Calu3 (cell line): ENCODE measurements at places on chromosomes 11 and 22.
A peak's percentile ranks its signal among the peaks of the same experiment; 100 is the strongest.

DNA sequence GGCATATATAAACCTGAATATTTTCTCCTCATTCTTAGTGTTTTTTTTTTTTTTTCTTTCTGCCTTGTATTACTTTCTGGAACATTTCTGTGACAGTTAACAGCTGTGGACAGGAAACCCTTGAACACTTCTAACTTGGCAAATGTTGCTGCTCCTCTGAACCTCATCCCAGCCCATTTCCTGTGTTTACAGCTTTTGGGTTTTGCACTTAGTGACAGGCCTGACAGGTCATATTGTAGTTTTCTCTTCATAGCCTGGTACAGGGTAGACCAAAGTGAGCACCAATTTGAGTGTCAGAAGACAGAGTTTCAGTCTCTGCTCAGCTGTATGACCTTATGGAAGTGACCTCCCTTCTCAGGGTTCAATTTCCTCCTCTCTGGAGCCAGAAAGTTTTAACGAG, 91.6 kb downstream of the STIM1 start:
- no peak overlapping the region for H3K4me3 ChIP-seq
- no peak for DNase-seq
- no peak overlapping the region for H3K27ac ChIP-seq
- no peaks in the 10 kb centered on the region for H3K4me1 ChIP-seq
- H3K27me3 ChIP-seq = no peaks in the 10 kb centered on the region
- no peaks in the 10 kb centered on the region for H3K36me3 ChIP-seq

- H3K36me3 ChIP-seq = peaks cover 26% of the 10 kb centered on the region
- no peak for DNase-seq
- no peak overlapping the region for H3K4me3 ChIP-seq
- no peak overlapping the region for H3K27ac ChIP-seq
These were observed 2.9 kb upstream of the SERPINH1 start for GRCh38 chr11:75558939-75559843.

GRCh38 chr22:27499121-27499520, 302.4 kb downstream of the MN1 start:
- peaks cover 9% of the 10 kb centered on the region for H3K27me3 ChIP-seq
- no peak overlapping the region for H3K4me3 ChIP-seq
- H3K36me3 ChIP-seq = no peaks in the 10 kb centered on the region
- DNase-seq = no peak
- no peak overlapping the region for H3K27ac ChIP-seq

- H3K4me1 ChIP-seq = no peaks in the 10 kb centered on the region
- H3K27ac ChIP-seq = no peak overlapping the region
- peaks cover 35% of the 10 kb centered on the region for H3K27me3 ChIP-seq
- DNase-seq = no peak
- H3K4me3 ChIP-seq = no peak overlapping the region
These were observed 90.0 kb upstream of the PRR5 start for GRCh38 chr22:44611880-44612496.

DNA sequence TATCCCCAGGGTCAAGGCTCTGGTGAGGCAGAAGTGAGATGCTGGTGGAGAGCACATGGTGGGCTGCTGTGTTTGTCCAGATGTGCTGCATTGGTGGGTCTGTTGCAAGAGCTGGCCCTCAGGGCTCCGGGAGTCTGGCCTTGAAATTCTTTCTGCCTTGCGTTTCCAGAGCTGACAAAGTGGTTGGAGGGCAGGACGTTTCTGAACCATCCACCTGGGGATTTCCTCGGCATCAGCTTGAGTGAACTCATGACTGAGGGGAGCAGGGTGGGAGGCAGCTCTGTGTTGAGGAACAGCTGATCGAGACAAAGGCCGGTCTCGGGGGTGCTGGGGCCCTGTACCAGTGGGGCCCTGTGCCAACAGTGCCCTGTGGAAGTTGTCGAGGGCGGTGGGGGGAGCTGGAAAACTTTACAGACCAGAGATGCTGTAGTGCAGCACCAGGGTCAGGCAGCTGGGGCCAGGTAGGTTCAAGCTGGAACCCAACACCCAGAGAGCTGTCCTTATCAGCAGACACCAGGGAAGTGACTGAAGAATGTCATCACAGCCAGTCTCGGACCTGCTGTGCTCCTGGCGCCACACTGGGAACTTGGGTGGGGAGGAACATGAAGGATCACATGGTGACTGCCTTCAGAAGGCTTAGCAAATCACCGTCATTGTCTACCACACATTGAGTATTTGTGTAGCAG, 4.9 kb downstream of the TSKU start:
- DNase-seq = peak; percentile 40
- H3K4me1 ChIP-seq = peaks cover 62% of the 10 kb centered on the region
- peak overlapping the region; percentile 56 for H3K4me3 ChIP-seq
- H3K27ac ChIP-seq = peak overlapping the region; percentile 84

DNA sequence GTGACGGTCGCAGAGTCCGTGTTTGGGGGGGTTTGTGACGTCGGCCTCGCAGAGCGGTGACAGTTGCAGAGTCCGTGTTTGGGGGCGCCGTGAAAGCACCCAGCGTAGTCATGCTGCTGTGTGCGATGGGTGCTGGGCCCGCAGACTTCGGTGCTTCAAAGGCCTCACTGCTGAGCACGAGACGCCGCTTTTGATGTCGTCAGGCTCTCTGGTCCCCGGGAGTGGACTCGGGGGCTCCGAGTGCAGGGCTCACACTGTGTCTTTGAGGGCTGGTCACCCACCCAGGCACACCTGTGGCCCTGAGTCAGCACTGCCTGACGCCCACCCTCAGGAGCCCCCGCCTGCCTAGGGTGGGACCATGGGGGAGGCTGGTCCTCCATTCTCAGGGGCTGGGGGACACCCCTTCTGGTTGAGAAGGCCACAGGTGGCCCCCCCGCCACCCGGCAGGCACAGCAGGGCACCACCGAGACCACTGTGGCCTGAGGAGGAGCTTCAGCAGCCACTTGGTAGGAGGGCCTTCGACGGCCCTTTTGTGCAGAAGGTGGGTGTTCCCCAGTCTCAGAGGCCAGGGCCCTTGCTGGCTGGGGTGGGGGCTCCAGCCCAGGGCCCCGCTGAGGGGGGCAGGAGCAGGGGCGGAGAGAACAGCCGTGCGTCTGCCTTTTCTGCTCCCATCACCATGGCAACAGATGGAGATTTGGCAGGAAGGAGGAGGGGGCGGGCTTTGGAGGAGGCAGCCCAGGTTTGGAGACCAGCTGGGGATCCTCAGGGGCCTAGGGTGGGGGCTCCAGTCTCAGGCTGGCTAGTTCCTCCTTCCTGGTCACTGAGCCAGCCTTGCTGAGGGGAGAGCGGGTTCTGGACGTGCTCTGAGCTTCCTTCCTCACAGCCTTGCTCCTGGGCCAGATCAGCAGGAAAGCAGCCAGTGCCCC, 20.9 kb downstream of the BRSK2 start:
- H3K27me3 ChIP-seq = peaks cover 46% of the 10 kb centered on the region
- no peaks in the 10 kb centered on the region for H3K4me1 ChIP-seq
- DNase-seq = no peak
- no peaks in the 10 kb centered on the region for H3K36me3 ChIP-seq
- no peak overlapping the region for H3K27ac ChIP-seq

GRCh38 chr11:35761899-35762298, 99.3 kb downstream of the TRIM44 start:
- H3K36me3 ChIP-seq = no peaks in the 10 kb centered on the region
- no peak for DNase-seq
- H3K4me3 ChIP-seq = no peak overlapping the region
- H3K4me1 ChIP-seq = peaks cover 33% of the 10 kb centered on the region
- H3K27ac ChIP-seq = no peak overlapping the region

DNA sequence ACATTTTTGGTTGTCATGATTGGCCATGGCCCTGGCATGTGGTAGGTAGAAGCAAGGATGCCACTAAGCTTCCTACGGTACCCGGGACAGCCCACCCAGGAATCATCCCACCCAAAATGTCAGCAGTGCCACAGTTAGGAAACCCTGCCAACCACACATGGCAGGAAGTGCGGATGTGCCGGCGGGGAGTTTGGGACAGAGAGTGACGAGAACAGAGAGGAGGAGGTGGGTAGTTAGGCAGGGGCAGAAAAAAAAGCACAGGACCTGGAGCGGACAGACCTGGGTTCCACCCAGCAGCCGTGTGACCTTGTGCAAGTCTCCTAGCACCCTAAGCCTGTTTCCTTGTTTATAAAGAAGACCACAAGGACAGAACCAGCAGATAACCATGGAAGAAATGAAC, 3.3 kb downstream of the SPI1 start:
- DNase-seq = no peak
- H3K4me1 ChIP-seq = no peaks in the 10 kb centered on the region
- peaks cover 2% of the 10 kb centered on the region for H3K27me3 ChIP-seq
- H3K27ac ChIP-seq = no peak overlapping the region
- no peaks in the 10 kb centered on the region for H3K36me3 ChIP-seq

DNA sequence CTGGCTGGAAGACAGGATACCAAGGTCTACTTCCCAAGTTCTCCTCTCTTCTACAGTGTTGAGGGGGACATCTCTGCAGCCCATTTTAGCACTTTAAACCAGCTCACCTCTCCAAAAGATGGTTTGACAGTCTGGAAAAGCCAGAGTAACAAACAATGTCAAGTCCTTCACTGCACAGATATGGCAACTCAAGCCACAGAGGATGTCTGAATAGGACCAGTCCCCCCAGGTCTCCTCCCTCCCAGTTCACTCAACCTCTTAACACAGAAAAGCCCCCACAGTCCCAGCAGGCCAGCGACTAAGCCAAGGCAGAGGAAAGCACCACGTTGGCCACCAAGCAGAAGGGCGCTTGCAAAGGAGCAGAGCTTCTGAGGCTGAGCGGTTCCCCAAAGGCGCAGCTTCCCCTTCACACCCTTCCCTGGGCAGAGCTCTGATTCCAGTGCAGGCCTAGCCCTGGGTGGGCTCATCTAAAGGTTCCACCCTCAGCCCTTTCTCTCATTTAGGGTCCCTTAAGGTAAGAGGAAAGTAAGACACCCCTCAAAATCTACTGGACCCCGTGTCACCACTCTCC, 62.7 kb downstream of the PAK1 start:
- H3K36me3 ChIP-seq = peaks cover 12% of the 10 kb centered on the region
- H3K4me1 ChIP-seq = peaks cover 52% of the 10 kb centered on the region
- peak overlapping the region; percentile 88 for H3K4me3 ChIP-seq
- H3K27me3 ChIP-seq = no peaks in the 10 kb centered on the region
- no peak for DNase-seq

GRCh38 chr11:25771605-25772004, 560.3 kb upstream of the ANO3 start:
- no peaks in the 10 kb centered on the region for H3K36me3 ChIP-seq
- H3K27me3 ChIP-seq = no peaks in the 10 kb centered on the region
- H3K4me1 ChIP-seq = peaks cover 8% of the 10 kb centered on the region
- H3K27ac ChIP-seq = no peak overlapping the region
- H3K4me3 ChIP-seq = no peak overlapping the region
- DNase-seq = no peak

- no peak overlapping the region for H3K4me3 ChIP-seq
- DNase-seq = no peak
- H3K4me1 ChIP-seq = no peaks in the 10 kb centered on the region
These were observed 4.6 kb downstream of the MRGPRX2 start for GRCh38 chr11:19055905-19056304.

- H3K27me3 ChIP-seq = no peaks in the 10 kb centered on the region
- no peaks in the 10 kb centered on the region for H3K4me1 ChIP-seq
- H3K4me3 ChIP-seq = no peak overlapping the region
- DNase-seq = no peak
- no peaks in the 10 kb centered on the region for H3K36me3 ChIP-seq
These were observed 537.9 kb upstream of the FAT3 start for GRCh38 chr11:91686700-91687099.
